NCI-H2171 treated with DMSO at 0.1 percent for 48 hours (cell line): ENCODE measurements at places on chromosomes 2 and 18.

DNA sequence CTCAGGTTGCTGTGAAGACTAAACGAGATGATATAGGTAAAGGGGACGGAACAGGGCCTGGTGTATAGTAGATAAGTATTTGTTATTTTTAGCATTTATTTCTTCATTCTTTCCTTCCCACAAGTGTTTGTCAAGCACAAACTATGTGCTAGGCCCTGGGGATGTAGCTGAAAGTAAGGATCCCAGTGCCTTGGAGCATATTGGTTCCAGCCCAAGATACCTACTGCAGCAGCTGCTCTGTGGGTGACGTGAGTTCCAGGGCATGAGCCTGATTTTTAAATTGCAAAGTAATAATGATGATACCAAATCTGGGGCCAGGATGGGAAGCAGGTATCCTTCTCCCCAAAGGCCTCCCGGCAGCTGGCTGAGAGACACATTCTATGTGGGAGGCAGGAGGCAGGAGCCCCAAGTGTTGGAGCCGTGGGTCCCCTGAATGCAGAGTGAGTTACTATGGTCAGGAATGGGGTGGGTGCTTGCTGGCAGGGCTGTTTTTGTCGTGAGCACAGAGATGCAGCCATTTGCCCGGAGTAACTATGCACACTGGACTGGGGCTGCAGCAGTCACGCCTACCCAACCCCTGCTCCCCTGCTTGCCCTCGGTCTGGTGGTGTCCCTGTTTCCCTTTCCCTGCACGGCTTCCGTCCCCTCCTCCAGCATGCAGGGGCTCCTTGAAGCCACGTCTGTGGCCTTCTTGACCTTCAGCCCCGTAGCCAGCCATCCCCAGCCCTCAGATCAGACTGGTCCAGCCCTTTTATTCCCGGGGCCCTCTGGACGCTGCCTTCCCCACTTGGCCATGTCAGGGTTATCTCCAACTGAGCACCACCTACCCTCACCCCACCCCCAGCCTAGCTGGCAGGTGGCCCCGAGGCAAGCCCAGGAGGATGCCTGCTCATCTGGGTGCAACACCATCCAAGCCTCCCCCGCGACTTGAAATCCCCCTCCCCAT, 52.4 kb downstream of the INHBB start:
- DNase-seq: no peak

GRCh38 chr2:102112692-102113665, 29.6 kb upstream of the IL1R1 start:
- no peak for DNase-seq

DNA sequence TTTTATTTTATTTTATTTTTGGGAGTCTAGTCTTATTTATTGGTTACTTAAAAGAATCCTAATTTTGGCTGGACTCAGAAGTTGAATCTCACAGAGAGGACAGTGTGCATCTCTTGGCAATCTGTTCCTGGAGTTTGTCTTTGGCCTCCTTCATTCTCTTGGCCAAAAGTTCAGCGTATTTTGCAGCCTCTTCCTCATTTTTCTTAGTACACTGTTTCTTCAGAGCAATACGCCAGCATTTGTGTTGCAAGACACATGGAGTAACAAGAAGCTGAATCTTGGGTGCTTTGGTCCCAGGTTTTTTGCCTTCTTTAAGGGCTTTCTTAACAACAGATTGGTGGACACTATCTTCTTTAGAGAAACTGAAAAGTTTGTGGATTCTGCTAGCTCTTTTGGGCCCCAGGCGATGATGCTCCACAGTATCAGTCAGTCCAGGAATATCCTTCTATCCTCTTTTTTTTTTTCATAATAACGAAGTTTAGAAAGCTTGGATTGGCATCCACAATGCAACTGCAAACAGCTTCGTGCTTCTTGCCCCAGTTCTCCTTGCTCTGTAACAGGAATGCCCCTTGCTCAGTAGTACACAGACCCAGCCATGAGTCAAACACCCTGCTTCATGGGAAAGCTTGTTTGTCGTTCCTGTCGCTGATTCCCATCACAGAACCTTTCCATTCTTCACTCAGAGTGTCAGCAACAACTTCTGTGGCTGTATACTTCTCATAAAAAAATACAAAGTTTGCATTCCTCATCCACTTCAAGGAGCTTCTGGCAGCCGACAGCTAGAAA, 34.8 kb upstream of the RFX8 start:
- DNase-seq: no peak

DNA sequence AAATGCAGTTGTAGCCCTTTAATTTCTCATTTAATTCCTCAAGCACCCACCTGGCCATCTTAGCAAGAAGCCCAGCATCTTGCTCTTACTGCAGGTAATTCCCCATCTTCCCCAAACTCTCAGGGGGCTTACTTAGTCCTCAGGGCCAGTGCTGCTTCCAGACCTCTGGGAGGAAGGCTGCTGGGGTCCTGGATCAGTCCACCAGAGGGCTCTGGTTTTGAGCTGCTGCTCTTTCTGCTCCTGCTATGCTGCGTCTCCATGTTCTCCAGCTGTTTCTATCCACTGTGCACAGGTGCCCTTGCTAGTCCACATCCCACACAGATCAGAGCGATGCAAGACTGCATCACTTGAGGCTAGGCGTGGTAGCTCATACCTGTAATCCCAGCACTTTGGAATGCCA, 34.5 kb upstream of the TMEM87B start:
- no peak for DNase-seq
